Fibroblast of skin of left biceps (primary cell): ENCODE measurements at places on chromosomes 7 and 10.

DNA sequence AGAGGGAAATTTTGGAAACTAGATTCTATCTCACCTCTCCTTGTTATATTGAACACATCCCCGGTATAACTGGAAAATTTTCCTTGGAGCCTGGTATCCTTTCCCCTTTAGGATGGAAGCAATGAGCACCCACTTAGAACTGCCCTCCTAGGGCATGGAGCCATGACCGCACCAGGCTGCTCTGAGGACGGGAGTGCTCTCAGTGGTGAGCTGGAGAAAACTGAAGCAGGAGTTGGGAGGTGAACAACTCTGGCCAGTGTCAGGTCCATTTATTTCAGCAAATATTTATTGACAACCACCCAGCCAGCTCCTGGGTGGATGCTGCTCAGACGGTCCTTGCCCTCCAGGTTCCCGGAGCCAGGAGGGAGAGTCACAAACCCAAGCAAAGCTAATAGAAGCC is 278.1 kb downstream of the WDR11 start:
- no peak for DNase-seq

- no peak for DNase-seq
These were observed 29.1 kb downstream of the STRA8 start for GRCh38 chr7:135262623-135263320.

- no peak for DNase-seq
These were observed 15.3 kb downstream of the SFRP4 start for GRCh38 chr7:37901236-37901827.

GRCh38 chr7:111292026-111292470 is 201.1 kb downstream of the LRRN3 start:
- DNase-seq = peak; percentile 20

DNA sequence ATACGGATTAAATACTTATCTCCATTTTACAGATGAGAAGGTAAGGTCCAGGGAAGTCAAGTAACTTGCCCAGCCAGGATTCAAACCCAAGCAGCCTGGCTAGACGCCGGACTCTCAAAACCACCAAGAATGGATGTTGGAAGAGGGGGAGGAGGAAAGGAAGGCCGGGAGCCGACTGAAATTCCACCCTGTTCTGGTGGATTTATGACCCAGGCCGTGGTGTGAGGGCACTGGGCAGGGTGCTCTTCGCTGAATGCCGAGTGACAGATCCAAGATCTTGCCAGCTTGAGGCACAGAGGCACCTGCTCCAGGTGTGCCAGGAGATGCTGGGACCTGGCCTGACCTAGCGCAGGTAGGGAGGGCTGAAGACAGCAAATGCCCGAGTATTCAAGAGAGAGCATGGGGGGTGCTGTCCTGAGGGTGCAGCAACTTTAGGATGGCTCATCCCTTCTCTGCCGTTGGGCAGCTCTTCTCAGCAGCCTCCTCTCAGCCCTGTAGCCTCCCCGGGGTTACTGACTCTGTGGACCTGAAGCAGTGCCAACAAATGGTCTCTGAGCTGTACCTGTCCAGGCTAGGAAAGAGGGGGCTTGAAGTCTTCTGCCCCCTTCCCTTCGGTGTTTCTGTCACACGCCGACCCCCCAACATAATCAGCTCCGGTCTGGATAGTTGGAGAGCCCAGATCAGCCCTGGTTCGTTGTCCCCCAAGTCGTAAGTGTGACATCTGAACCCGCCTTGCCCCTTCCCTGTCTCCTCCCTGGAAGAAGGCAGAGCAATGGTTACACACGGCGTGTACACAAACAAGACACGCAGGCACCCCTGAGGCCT is 713 bp downstream of the LOXL4 start:
- no peak for DNase-seq

DNA sequence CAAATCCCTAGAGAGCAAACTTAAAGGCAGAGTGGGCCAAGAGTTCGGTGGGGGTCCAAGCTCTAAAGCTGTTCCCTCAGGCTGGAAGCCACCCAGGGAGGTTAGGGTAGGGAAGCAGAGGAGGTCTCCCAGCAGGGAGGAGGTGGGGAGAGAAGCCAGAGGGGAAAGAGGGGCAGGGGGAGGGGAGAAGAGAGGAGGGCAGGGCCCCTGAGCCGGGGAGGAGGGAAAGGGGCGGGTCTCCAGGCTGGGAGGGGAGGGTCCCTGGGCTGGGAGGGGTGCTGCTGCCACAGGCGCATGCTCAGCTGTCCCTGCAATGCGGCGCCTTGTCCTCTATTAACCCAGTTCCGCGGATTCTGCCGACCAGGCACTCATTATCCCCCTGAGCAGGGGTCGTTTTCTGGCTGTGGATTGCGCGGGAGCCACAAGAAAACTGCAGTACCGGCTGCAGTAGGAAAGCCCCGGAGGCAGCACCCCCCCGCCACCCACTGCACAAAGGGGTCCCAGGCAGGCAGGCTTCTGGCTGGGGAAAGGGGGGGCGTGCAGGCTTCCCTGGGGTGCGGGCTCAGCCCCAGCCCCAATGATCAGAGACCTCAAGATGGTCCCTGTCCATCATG is 49.3 kb downstream of the CAMK2B start:
- DNase-seq = no peak

- DNase-seq = no peak
These were observed 50.4 kb upstream of the EBF3 start for GRCh38 chr10:130014263-130015074.

- no peak for DNase-seq
These were observed 147.1 kb upstream of the GHITM start for GRCh38 chr10:83991986-83992753.

GRCh38 chr7:47734287-47734948 is 152.5 kb upstream of the TNS3 start:
- no peak for DNase-seq

- DNase-seq = no peak
These were observed 27.0 kb upstream of the FAM107B start for GRCh38 chr10:14801723-14802122.

DNA sequence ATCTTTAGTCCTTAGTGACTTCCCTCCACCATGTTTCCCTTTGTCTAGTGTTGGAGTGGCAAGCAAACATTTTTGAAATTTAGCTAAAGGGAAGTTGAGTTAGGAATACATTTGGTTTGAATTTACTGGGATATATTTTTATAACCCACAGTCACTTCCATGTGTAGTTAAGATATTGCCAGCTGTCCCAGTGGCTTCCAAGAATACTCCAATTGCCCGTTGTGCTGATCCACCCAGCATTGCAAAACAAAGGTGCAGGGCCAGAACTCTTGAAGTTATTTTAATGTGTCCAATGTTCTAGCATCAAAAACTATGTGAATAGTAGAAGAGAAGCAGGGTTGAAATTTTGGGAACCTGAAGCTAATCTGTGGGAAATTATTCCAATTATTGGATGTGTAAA is 2.5 kb upstream of the P4HA1 start:
- DNase-seq = no peak

- DNase-seq = no peak
These were observed 7.8 kb upstream of the GPR141 start for GRCh38 chr7:37675749-37676148.

DNA sequence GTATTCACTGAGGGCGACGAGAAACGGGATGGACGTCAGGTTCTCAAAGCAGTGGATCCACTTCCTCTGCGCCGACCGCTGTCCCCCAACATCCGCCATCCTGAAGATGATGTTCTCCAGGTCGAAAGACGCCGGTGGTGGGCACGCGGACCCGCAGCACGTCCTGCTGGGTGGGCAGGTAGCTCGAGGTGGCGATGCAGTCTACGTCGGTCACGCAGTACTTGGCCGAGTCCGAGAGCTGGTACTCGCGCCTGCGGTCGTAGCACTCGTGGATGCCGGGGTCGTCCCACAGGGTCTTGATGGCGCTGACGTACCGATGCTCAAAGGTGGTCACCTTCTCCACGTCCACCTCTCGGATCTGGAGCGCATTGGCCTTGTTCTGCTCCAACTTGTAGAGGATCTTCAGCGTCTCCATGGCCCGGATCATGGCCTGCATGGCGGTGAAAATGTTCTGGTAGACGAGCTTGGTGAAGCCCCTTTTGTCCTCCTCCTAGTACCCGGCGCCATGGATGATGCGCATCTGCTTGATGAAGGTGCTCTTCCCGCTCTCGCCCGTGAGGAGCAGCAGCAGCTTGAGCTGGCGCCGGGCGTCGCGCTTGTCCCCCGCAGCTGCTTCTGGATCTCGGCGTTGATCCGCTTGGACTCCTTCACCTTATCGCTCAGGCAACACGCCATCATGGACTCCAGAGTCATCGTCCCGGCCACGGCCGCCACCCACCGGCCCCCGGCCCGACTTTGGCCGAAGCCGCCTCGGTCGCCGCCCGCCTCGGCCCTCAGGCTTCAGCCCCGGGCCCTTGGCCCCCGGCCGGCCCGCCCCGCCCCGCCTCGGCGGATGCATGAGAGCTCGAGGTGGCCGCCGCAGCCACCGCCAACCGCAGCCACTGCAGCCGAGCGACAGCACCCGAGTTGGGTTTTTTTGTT is 122.9 kb upstream of the KCTD7 start:
- no peak for DNase-seq

DNA sequence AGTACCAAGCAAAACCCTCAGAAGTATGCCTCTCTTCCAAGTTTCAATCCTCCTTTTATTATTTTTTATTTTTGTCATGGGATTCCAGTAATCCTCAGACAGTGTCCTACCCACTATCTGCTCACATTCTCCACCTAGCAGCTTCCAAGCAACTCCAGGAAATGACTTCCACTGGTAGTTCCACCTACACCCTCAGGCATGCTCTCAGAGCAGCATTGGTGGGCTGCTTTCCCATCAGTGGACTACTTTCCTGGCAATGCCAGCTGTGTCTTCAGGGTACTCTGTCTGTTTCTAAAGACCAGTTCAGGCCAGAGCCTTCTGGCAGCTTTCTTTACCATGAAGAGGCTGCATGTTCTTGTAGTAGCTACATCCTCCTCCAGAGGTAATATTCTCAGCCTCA is 244.0 kb downstream of the HGF start:
- DNase-seq = no peak

DNA sequence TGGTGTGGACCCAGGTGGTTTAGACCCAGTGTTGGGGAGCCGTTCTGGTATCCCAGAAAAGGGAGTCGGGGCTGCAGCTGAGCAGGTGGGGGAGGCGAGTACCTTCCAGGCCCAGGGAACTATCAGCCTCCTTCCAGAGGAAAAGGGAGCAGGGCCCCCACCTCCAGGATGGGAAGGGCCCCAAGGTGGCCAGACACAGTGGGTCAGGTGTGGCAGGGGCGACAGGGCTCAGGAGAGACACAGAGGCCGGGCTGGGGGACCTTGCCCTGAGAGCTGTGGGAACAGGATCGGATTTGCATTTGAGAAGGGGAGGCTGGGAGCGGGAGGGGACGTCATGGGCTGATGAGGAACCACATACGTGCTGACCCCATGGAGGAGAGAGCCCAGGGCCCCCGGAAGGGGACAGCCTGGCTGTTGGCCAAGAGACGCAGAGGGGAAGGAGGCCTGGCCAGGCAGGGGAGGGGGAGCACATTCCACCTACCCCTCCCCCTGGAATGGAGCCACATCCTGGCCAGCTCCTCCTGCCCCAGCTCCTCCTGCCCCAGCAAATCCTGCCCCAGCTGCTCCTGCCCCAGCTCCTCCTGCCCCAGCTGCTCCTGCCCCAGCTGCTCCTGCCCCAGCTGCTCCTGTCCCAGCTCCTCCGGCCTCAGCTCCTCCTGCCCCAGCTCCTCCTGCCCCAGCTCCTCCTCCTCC is 9.7 kb upstream of the TTYH3 start:
- no peak for DNase-seq

DNA sequence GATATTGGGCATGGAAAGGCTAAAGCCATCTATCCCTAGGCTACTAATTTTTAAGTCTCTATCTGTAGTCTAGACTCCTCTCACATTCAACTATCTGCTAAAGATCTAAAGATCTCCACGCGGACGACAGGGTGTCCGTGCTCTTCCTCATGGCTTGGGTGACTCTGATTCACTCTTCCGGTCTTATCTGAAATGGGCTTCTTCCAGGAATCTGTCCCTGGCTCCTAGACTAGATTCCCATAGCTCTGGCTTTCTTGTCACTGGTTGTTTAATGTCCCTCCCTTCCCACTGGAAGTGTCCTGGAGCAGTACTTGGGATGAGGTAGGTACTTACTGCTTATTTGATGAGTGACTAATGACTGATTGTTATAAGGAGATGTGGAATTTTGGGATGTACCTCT is 62.0 kb upstream of the PODXL start:
- no peak for DNase-seq

DNA sequence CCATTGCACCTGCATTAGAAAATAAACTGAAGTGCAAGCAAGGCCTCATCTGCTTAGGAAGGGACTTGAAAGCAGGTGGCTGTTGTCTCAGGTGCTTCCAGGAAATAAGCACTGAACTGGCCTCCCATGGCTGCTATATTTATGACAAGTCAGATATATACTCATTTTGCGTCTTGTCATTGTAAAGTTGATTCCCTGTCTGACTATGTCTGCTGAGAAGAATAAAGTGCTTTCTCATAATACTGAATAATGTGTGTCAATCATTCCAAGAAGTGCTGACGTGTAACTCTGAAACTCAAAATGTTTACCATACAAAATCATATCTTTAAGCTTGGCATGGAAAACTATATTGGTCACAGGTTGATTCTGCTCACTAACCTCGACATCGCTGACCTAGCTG is 44.9 kb upstream of the SVOPL start:
- DNase-seq = no peak

GRCh38 chr10:61549861-61550260 is 96.7 kb upstream of the TMEM26 start:
- no peak for DNase-seq

DNA sequence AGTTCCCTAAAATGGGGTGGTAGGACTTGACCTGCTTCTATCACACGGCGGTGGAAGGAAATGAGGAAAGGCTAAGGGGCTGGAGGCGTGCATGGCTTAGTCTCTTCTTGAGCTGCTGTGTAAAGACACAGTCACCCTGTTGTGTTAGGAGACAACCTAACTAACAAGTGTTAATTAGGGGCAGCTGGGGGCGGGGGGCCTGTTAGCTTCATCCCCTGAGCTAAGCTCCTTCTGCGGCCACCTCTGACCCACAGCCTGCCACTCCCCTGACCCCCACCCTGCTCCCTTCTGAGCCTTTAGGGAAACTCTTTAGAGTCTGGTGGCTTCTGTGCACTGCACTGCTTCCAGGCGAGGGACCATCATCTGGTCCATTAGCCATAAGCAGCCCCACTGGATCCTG is 28.0 kb downstream of the COL17A1 start:
- DNase-seq = no peak

DNA sequence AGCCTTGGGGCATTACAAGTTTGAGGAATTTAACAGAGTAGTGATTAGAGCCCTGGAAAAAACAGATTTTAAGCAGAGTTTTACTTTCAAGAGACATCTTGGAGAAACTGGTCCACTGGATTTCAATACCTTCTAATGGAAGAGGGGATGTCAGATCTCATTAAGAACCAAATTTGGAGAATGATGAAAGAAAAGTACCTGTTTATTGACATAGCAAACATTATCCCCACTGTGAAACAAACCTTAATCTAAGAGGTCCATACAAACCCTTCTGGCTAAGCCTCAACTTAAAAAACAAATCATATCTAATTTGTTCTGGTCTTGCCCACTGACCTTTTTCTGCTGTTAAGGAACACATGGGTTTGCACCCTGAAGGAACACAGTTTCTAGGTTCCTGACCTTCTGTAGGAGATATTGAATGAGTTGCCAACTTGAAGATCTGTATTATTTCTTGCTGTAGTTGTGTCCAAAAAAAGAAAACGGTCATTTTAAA is 53.5 kb downstream of the LAMB1 start:
- no peak for DNase-seq

GRCh38 chr10:5012595-5012994 is 8.9 kb upstream of the AKR1C2 start:
- DNase-seq = no peak

- no peak for DNase-seq
These were observed 20.1 kb downstream of the SNX10 start for GRCh38 chr7:26311798-26312197.
